Mammary microvascular endothelial cell (primary cell): ENCODE measurements at places on chromosomes 3 and 15. TPM values are rescaled to one million over a fixed set of nuclear protein-coding genes. Genes with fewer than 3 reads are reported as not detected.

Gene LINGO1
- total RNA-seq, result under 0.01 and 0.20 TPM in 2 replicates

Gene SEMA3B
- 0.05 TPM in 1 of 2 replicates, not detected in the other for total RNA-seq

Gene ACTL6A
- total RNA-seq, result 110 and 117 TPM in 2 replicates

Gene EXD1
- not detected in 2 replicates for total RNA-seq

Gene GOLGA8B
- 3.8 and 8.1 TPM in 2 replicates for total RNA-seq

Gene ALDH1A3
- 39.8 and 46.6 TPM in 2 replicates for total RNA-seq

Gene CAMKV
- total RNA-seq, result not detected in 2 replicates
